ENCODE measurements at places on chromosomes 7 and 10. TPM values are rescaled to one million over a fixed set of nuclear protein-coding genes. Genes with fewer than 3 reads are reported as not detected.
A peak's percentile ranks its signal among the peaks of the same experiment; 100 is the strongest.

The THSD7A gene
- total RNA-seq, result 1.2 TPM

The MAT1A gene
- total RNA-seq, result 1.0 TPM

The CASP2 gene
- total RNA-seq, result 25.6 TPM

The KIF20B gene
- total RNA-seq, result 17.8 TPM

The HOXA7 gene
- total RNA-seq, result 20.0 TPM

The P4HA1 gene
- 45.5 TPM for total RNA-seq

The ADO gene
- total RNA-seq, result 17.6 TPM

The DRGX gene
- total RNA-seq, result 0.04 TPM

The ATOH7 gene
- total RNA-seq, result 0.45 TPM

DNA sequence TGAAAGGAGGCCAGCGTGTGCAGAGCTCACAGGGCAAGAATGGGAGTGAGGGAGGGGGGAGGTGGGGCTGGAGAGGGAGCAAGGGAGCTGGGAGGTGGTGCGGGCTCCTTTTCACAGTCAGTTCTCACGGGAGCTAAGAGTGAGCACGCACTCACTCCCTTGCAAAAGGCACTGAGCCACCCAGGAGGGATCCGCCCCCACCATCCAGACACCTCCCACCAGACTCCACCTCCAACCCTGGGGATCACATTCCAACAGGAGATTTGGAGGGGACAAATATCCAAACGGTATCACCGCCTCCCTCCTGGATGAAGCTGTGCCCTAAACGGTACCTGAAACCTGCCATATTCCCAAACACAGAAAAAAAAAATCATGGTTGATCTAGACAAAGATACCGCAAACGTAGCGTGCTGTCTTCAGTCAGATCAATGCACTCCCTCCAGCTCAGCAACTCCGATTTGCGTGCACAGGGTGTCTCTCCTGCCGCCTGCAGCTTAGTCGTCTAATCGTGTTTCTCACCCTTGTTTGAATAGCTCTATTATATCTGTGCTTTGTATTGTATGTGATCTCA, 20.3 kb upstream of the PRKAG2 start:
- ATAC-seq, result peak; percentile 23

DNA sequence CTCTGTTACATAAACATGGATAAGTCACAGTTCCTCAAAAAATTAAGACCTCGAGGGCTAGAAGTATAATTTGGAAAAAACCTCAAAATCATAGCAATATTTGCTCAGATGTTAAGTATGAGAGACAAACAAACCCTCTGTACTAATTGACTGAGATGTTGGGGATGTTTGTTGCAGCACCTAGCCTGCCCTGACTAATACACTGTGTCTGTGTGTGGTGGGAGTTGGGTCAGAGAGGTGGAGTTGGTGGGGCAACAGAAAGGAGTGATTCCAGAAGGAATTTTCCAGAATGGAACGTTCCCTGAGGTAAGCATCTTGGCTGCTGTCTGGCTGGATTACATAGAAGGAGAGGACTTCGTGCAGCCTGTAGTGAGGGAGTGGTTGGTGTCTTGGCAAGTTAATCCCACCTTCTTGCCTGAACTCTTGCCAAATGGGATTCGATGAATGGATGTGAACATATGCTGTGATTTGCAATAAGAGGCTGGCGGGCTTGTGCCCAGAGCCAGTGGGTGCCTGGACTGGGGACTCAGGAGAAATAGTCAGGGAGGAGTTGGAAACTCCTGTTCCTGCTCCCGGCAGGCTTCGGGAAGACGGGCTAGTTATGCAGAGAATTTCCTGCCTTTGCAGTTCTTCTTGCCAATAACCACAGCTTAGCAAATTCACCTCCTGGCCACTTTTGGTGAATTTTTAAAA, 9.3 kb upstream of the FAM180A start:
- peak; percentile 66 for ATAC-seq

- ATAC-seq, result no peak
Measured at GRCh38 chr10:44745920-44746319, 165.2 kb upstream of the TMEM72 start.

- no peak for ATAC-seq
Measured at GRCh38 chr7:28754447-28754846, 203.7 kb downstream of the TRIL start.

- ATAC-seq, result peak; percentile 27
Measured at GRCh38 chr7:55593515-55594318, 21.4 kb upstream of the VOPP1 start.

DNA sequence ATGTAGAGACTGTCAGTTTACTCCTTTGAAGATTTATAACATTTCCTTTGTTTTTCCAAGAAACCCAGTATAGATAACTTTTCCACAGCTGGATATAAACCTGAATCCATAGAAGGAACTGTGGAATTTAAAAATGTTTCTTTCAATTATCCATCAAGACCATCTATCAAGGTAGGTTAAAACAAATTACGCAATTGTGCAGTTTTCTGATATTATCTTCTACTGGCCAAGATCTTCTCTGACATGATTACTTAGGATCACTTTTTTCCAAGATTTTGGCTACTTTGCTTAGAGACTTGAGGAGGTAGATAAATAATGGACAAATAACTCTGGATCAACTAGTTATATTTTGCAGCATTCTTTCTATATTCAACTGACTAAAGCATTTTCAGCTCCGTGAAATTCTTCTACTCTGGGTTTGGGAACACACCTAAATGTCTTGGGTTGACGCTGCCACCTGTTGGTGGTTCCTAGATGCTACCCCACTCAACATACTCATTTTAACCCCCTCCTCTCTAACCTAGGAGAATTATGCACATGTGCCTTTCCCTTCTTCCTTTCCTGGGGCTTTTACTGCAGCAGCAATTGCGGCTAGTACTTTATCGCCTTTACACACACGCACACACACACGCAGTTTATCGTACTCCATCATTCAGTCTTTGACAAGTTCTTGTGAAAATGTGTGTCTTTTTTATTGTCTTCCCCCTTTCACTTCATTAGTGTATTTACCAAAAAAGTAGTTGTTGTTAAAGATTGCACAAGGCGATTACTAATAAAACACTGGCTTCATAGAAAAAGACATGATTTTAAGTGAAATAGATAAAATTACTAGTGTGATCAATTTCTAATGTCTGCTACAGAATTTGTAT, 32.7 kb downstream of the ABCB5 start:
- no peak for ATAC-seq

DNA sequence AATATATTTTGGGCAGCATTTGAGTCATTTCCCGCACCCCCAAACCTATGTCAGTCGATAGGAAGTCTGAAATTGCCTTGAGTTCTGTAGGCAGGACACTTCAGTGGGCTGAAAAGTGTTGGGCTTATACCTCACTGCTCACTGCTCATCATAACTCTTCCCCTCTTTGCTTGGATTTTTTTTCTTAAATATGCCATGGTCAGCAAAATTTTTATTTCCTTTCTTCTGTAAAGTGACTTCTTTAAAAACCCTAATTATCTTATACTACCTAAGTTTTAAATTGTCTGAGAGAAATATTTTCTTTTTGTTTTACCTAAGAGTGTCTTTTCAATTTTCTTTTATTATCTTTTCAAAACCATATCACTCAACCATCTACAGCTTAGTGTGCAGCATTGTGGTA, 129.2 kb downstream of the KIF20B start:
- no peak for ATAC-seq

DNA sequence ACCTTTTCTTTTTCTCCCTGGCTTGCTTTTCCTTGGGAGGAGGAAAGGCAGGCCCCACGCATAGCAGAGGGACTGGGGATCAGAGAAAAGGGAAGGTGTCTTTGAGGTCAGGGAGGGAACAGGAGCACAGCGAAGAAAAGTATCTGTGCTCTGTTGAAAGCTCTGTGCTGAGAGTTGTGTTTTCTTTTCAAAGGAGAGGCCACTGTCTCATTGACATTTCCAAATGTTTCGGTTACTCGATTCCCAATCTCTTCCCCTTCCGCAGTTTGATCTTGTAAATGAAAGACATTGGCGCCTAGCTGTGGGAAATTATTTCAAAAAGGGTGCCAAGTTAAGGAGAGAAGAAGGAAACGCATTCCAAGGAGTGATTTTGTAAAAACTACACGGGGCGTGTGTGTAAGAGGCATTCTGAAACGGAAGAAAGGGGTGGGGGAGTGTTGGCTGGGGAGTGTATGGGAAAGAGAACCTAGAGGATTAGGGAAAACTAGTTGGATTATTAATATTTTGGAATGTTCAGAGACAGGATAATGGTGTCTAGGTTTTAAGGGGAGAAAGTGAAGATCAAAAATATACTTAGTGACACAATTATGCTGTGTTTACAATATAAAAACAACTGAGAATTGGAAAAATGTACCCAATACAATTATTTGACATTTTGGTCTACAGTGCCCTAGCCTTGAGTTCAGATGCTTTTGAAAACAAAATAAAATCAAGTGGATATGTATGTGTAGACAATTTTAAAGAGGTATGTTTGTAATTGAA, 708 bp downstream of the KLHDC10 start:
- ATAC-seq, result peak; percentile 21

DNA sequence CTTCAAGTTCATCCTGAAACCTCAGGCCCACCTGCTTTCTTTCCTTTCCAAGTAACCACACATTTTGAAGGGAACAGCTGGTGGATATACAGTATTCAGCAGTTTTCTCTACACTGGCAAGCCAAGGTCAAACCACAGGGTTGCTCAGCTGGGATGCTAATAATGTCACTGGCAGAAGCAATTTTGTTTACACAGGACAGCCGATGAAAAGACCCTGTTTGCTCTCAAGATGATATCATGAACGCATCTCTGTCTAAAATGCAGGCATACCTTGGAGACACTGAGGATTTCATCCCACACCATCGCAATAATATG, 186.2 kb downstream of the USP6NL start:
- peak; percentile 66 for ATAC-seq

- ATAC-seq, result no peak
Measured at GRCh38 chr7:145031162-145031561, 195.3 kb upstream of the TPK1 start.

DNA sequence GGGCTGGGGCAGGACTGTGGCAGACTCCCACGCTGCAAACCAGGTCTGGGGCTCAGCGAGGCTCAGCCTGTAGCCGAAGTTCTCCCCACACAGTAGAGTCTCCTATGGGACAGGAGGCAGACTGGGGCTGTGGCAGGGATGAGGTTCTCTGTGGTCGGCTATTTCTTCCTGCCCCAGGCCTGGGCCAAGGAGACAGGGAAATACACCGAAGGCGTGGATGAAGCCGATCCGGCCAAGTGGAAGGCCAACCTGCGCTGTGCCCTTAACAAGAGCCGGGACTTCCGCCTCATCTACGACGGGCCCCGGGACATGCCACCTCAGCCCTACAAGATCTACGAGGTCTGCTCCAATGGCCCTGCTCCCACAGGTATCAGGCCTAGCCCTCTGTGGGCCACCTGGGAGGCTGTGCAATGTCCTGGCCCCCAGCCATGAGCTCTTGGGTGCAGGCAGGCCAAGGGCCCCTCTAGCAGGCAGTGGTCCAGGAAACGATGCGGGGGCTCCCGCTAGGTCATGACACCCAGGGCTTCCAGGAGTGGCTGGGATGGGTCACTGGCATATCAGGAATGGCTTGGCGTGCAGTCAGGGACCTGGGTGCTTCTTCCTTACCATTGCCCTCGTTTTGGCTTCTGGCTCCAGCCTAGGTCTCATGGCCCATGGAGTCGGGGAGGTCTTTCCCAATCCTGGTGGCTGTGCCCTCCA, 8.1 kb downstream of the IRF5 start:
- ATAC-seq, result no peak

- no peak for ATAC-seq
Measured at GRCh38 chr7:17150018-17150417, 148.4 kb upstream of the AHR start.

DNA sequence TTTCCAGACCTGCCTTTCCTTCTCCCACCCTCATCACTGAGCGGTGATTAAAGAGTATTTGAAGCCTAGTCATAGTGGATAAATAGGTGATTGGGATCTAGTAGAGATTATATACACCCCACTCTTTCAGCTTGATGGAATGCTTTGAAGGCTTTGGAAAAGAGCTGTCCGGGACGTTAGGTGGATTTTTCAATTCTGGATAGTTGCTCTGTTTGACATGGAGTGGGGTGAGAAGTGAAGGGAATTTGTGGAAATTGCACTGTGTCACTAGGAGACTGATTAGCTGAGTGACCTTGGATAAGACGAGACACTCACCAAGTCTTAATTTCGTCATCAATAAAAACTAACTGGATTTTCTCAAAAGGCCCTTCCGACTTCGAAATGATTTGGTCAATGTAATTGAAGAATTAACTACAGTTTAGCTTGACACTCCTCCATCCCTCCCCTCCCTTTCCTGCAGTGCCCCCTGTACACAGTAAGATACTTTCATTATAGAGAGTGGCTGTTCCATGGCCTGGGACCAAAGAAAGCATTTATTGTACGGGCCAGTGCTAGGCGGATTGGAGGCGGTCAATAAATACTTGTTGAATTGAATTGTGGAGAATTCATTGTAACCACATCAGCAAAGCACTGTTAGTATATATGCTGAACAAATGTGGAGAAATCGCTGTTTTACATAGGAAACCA, 962 bp downstream of the ZKSCAN1 start:
- peak; percentile 8 for ATAC-seq

- ATAC-seq, result no peak
Measured at GRCh38 chr10:18209241-18209640, 69.0 kb downstream of the CACNB2 start.

DNA sequence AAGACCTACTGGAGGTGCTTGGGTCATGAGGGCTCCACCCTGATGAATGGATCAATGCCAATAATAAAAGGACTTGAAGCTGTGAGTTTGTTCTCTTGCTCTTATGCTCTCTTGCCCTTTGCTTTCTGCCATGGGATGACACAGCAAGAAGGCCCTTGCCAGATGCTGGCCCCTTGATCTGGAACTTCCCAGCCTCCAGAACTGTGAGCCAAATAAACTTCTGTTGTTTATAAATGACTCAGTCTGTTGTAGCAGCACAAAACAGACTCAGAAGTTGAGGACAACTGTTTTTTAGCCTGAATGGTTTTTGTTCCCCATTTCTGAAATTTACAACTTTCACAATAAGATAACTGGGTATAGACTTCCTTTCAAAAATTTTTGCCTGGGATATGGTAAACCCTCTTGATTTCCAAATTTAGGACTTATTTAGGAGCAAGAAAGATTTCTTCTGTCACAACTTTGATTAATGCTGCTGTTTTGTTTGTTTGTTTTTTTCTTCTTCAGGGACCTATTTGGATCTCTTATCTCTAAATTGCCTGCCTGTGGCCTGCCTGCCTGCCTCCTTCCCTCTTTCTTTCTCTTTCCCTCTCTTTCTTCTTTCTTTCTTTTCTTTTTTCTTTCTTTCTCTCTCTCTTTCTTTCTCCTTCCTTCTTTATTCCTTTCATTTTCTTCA, 12.1 kb downstream of the ENTPD1 start:
- no peak for ATAC-seq

DNA sequence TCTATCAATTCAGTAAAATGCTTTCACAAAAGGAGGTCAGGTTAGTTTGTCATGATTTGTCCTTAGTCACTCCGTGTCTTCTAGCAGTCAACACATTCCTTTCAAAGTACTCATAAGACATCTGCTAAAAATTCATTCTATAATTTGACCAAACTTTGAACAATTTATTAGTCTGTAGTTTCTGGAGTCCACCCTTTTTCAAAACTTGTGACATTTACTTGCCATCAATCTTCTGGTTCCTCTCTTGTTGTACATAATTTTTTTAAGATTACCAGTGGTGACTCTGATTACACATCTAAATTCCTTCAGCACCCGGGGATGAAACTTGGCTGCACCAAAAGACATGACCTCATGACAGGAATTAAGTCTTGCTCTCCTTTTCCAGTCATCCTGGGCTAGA, 130.1 kb downstream of the NEBL start:
- ATAC-seq, result no peak

GRCh38 chr10:120394446-120394845, 62.6 kb upstream of the PLPP4 start:
- ATAC-seq, result no peak

- ATAC-seq, result no peak
Measured at GRCh38 chr10:13453896-13454295, 74.9 kb downstream of the BEND7 start.

All from motor neuron (in vitro differentiated cells).